ENCODE measurements at places on chromosomes 2 and 18.

DNA sequence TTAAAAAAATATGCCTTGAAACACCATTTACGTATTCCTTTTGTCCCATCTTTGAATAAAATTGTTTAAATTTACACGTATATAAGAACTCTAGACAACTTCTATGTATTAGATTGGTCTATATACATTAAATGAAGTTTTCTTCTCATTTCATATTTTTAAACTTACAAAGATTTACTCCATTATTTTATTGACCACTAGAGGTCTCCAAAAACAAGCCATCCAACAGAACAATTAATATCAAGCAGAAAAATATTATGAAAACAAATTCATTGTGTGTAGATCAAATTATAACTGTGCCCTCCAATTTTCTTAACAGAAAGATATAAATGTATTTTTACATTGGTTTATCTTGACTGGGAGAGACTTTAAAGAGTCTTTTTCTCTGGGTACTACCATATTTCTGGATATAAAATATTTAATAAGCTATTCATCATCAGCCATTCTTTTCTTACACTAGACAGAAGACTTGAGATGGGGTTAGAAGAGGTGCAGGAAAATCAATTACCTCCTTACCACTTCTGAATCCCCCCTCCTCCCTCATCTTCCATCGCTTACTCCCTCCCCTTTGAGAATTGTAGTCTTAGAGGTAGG, 66.5 kb downstream of the DPP4 start:
- no peak for DNase-seq

GRCh38 chr2:100250645-100251044, 71.7 kb downstream of the LONRF2 start:
- DNase-seq = no peak

DNA sequence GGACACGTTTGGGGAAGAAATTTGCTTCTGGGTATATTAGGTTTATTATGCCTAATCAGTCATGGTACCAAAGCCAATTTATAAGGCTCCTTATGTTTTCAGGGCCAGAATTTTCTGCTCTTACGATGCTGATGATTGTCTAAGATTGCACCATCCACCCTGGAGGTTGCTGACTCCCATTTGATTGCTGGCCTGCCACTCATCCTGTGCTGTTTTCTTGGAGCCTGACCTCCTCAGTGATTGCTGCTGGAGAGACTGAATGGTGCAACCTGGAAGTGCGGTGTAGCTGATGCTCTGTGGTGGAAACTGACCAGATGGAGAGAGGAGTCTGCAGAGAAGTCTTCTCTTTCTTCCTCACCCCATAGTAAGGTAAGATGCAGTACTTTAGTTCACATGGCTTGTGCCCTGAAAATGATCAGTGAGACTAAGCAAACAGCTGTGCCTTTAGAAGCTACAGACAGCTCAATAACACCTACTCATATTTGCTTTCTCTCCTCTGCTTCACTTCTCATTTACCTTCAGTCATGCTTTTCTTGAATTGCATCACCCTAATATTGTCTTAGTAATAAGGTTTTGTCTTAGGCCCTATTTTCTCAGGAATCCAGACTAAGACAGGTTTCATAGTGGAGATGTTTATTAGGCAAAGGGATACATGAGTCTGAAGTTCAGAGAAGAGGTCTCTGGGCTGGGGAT, 17.4 kb downstream of the ZNF24 start:
- DNase-seq = no peak

- DNase-seq = no peak
Measured at GRCh38 chr2:25304321-25304720, 37.4 kb downstream of the DNMT3A start.

DNA sequence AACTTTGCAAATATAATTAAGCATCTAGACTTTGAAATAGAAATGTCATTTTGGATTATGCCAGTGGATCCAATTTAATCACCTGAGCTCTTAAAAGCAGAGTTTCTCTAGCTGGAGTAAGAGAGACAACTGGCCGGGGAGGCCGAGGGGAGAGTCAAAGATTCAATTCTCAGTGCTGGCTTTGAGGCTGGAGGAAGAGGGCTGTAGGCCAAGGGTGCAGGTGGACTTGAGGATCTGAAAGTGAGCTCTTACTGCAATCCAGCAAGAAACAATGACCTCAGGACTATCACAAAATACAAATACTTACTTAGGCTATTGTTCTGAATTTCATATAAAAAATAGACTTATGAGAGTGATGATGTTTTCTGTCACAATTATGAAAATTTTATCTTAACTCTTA, 814.5 kb downstream of the CBLN2 start:
- DNase-seq = no peak

- no peak for DNase-seq
Measured at GRCh38 chr2:206275312-206276055, 1.0 kb downstream of the ZDBF2 start.

DNA sequence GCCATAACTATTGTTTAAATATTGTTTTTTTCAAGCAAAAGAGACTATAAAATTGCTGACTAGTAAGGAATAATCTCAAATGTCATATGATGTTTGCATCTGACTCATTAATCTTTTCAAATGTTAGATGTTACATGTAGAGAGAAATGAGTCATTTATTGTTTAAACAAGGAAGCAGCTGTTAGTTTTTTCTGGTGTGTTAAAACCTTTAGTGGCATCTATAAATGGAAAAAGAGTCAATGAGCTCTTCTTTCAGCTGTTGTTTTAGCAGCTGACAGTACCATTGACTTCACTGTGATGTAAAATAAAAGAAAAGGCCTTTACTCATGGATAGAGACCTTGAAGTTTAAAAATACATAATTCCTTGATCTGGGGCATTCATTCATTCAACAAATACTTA, 1.8 kb upstream of the KLHL41 start:
- DNase-seq = no peak

DNA sequence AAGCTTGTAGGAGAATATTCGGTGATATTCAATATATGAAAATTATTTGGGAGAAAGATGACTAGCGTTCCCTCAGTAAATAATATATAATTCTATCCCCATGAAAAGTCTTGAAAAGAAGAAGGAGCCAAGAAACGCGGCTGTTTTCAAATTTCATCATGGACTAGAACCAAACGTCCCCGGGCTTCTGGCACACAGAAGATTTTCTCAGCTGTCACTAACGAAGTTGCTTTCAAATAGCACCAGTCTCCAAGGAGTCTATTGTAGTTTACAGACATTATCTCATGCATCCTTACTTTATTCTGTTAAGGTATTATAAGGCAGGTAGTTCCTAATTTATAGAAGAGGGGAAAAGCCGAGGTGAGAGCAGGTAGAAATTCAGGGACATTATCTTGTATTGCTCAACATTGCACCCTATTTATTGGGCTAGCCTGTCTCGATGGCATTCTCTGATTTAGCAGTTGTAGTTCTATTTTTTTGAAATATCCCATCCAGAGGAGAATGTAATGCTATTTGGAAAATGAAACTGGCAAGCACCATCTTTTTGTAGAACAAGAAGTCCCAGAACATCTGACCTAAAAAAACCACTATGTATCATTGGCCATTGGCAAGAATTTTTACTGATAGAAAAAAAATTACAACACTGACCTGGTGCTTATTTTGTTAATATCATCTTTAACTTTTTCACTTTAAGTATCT, 198.1 kb upstream of the RASGRP3 start:
- no peak for DNase-seq

GRCh38 chr2:30326497-30326896, 95.2 kb downstream of the LBH start:
- DNase-seq = no peak

- no peak for DNase-seq
Measured at GRCh38 chr2:231378026-231378722, 17.3 kb upstream of the B3GNT7 start.

GRCh38 chr2:63914311-63914710, 72.6 kb downstream of the UGP2 start:
- DNase-seq = no peak

DNA sequence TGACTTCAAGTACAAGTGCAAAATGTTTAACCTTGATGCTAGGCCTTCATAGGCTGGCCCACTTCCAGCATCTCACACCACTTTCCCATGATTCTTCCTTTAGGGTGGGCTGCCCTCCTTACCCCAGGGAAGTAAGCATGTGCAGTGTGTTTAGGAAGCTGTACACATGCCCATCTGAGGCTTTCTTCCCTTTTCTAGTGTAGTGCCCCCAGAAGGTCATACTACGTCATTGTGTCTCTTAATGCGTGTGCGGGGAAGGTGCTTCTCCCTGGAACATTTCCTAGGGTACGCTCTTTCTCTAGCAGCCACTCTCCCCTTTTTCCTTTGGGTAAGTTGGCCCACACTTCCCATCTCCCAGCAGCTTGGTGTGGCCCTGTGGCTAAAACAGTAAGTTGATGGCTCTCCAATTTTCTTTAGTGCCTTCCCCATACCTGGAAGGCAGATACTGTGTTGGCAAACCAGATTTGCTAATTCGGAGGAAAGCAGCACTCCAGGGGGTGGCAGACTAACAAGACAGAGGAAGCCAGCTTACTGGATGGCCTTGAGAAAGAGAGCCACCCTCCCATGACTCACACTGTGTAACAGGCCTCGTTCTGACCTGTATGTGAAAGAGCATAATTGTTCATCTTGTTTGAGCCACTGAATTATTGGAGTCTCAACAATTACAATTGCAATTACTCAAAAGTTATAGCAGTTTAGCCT, 1.1 kb upstream of the SULT6B1 start:
- DNase-seq = no peak

- DNase-seq = no peak
Measured at GRCh38 chr2:85994421-85994777, 105.6 kb upstream of the ST3GAL5 start.

- DNase-seq = peak; percentile 14
Measured at GRCh38 chr2:9656270-9656766, 25.5 kb upstream of the YWHAQ start.

DNA sequence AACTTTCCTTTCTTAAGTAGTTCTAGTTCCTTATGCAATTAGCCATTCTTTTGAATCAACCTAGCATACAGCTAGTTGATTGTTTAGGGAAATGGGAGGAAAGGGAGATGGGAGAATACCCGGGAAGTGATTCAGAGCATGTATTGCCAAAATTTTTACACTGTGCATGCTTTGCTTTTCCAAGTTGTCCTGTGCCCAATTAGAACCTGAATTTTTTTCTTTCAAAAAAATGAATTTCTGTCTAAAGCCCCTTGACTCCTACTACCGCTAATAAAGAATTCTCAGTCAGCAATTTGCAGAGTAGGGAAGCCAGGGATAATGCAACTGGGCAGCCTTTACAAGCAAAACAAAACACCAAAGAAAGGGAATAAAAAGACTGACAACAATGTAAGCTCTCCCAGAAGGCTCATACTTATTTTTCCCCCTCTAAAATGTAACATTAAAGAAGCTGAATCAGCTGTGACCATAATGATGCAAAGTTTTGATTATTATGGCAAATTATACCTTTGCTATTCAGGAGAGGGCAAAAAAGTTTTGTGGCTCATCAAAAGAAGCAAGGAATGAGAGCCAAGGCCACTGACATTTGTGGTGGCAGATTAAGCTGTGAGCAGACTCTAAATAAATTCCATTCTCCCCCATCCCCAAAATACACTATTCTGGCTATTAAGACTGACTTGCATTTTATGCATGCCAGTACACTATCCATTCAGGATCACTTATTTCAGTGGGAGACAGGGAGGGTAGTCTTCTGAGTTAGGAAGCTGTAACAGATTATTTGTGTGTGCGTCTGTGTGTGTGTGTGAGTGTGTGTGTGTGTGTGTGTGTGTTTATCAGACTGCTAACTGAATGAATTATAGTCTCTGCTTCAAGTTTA, 174.3 kb downstream of the ERBB4 start:
- DNase-seq = no peak

- DNase-seq = no peak
Measured at GRCh38 chr2:164054651-164055050, 318.8 kb upstream of the FIGN start.

DNA sequence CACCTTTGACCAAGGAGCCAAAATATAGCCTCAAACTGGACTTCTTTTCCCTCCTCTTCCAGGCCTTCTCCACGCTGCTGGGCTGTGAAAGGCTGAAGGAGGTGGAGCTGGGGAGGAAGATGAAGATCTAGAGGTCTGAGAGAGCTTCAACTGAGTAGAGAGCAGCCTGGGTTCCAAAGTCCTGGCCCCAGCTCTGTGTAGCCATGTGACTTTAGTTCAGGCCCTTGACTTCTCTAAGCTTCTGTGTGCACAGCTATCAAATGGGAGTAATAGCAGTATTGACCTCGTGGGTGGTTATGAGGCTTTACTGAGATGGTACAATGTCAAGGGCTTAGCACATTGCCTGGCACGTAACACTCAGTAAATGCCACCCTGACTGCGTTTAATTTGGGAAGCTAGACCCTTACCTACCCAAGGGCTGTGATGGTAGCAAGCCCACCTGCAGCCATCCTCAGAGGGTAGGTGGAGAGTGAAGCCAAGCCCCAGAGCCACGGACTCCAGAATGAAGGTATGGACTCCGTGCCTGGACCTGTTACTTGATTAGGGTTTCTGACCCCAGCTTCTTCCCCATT, 38.4 kb downstream of the SERTAD2 start:
- no peak for DNase-seq

- no peak for DNase-seq
Measured at GRCh38 chr2:121627525-121628050, 21.7 kb downstream of the CLASP1 start.

GRCh38 chr2:11754700-11755015, 8.2 kb downstream of the LPIN1 start:
- no peak for DNase-seq

DNA sequence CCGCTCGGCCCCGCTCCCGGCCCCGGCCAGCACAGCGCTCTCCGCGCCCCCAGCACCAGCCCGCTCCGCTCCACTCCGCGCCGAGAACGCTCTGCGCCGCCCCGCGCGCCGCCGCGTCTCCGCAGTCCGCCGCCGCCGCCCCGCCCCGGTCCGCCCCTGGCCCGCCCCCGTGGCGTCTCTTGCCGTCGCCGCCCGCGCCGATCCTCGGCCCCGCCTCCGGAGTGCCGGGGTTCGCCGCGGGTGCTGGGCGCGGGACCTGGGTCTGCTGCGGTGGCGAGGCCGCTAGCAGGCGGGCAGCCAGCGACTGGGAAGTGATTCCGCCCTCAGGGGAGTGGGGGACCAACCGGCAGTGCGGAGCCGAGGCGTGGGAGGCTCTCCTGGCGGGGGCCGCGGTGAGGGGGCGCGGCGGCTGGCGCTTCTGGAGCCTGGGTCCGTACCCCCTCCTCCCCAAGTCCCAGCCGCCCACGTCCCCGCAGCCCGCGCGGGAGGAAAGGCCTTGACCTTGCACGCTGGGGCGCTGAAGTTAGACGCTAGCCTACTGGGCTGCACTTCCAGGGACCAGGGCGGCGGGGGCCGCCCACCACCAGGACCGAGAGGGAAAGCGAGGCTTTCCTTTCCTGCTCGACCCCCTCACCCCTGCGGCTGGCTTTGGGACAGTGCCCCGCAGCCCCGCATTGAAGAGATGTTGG, at the start of gene HS6ST1:
HS6ST1 (minus strand) TSS at position 93 of the 689 bp plus-strand sequence. CDS start 305 bp downstream, outside the sequence.
- DNase-seq = peak; percentile 86

GRCh38 chr2:96970910-96971309, 15.5 kb downstream of the FAM178B start:
- no peak for DNase-seq

- no peak for DNase-seq
Measured at GRCh38 chr2:227397562-227397961, 9.8 kb upstream of the SCYGR1 start.

GRCh38 chr2:86441392-86441881, 266 bp downstream of the KDM3A start:
- DNase-seq = no peak

GRCh38 chr18:22423878-22424564, 6.3 kb upstream of the CTAGE1 start:
- no peak for DNase-seq

Data from activated T-cell treated with anti-CD3 and anti-CD28 coated beads for 1 hour (primary cell).